H7 (cell line): ENCODE measurements at places on chromosomes 16 and 17.

DNA sequence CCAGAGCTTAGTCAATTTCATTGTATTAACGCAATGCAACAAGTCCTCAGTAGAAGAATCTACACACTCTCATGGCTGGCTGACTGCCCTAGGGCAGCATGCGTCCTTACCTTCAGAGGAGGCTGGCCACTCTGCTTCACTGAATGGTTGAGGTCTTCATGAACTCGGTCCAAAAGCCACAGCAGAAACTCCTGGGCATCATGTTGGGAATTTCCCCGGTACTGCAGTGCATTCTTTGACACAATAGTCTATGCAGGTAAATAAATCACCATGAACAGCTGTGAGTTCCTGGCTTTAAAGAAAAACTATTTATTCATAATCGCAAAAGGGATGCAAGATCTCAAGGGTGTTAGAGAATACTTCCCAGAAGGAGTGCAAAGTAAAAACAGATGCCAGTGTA is 41.3 kb downstream of the USP31 start:
- no peak for DNase-seq

DNA sequence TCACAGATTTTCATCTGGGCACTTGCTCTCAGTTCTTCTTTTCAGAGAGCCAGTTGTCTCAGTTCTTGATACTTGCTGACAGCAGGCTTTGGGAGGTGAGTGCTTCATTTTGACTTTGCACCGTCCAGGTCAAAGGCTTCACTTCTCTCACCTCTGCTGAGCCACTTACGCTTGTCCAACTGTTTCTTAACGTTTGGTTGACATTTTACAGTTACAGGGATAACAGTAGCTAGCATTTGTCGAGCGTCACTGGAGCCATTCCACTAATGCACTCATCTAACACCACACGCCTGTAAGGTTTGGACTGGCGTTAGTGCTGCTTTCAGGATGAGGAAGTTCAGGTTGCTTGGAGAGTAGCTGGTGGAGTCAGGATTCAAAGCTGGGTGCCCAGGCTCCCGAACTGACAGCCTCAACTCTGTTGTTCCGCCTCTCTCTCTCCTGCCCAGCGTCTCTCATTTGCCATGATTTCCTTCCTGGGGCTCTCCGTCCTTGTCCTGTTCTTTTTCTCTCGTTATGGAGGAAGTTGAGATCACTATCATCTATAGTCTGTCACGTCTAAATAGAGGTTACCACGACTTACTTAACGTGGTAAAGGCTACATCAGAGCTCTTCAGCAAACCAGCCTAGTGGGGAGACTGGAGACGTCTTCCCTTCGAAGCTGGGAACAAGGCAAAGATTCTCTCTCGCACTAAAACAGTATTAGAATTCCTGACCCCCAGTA is 220.8 kb downstream of the RPTOR start:
- no peak for DNase-seq

- DNase-seq, result peak; percentile 74
Measured at GRCh38 chr17:42459256-42459800, 650 bp downstream of the ATP6V0A1 start.

DNA sequence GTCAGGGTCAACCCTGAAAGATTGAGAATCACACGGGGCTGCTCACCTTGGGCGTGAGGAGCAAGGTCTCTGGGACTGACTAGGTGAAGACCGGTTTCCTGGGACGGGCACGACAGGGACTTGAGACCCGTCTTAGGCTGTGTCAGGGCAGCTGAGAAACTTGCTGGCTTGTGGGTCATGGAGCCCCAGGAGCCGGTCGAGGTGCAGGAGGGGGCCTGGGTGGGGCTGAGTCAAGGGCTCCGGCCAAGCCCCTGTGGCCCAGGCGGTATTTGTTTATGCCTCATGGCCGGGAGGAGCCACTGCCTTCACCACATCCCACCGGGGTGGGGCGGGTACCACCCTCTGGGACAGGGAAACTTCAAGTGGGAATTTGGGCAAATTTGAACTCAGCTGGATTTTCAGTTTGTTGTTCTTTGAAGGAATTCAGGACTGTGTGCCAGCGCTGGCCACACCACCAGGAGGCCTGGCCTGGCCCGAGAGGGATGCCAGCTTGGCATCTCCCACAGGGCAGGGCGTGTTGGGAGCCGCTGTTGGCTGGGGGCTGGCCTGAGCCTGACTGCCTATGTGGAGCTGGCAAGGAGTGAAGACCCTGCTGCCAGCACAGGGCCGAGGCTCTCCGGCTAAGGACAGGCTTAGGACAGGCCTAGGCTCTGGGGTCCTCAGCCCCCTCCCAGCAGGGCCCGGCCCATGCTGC is 116.1 kb downstream of the METRNL start:
- no peak for DNase-seq

- no peak for DNase-seq
Measured at GRCh38 chr17:43412166-43412565, 13.4 kb downstream of the ARL4D start.

DNA sequence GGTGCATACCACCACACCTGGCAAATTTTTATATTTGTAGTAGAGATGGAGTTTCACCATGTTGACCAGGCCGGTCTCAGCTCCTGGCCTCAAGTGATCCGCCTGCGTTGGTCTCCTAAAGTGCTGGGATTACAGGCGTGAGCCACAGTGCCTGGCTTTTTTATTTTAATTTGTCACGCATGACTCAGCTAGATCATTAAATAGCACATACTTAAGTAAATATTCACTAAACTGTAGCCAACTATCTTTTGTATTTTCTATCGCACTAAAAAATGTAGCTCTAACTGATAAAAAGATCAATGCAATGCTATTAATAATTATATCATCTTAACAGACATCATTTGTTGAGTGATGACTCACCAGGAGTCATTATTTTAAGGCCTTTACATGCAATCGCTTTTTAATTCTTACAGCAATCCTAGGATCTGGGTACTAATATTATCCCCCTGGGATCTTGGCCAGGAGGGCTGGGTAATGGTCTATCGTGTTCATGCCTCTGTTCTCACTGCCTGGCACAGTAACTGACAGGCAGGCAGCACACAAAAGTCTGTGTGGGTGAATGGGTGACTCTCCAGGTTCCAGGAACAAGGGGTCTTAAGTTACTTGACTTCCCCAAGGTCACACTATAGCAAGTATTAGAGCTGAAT is 693.5 kb upstream of the EEF2KMT start:
- DNase-seq, result no peak

DNA sequence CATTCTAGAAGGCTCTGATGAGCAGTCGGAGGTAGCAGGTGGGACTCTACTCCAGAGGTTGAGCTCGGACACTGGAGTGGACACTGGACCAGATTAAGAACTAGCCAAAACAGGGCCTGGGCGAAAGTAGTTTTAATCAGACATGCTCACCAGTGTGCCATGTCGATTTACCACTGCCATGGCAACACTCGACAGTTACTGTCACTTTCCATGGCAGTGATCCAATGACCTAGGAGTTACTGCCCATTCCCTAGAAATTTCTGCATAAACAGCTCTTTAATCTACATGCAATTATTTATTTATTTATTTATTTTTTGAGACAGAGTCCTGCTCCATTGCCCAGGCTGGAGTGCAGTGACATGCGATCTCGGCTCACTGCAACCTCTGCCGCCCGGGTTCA is 7.2 kb upstream of the METTL9 start:
- DNase-seq, result no peak

DNA sequence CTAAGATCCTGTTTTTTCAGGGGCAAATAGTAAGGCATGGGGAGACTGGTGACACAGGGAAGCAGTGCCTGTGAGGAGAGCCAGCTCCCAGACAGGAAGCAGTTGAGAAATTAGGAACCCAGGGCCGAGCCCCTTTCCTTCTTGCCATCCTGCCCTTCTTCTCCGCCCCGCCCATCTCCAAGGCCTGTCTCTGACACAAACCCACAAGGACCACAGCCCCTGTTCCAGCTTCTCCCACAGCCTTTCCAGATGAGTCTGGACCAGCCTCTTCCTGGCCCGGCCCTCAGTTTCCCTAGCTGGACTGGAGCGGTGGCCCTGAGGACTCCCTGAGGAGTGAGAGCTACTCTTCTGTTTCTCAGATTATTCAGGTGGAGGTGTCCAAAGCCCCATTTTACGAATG is 9.9 kb downstream of the CCDC102A start:
- peak; percentile 25 for DNase-seq

DNA sequence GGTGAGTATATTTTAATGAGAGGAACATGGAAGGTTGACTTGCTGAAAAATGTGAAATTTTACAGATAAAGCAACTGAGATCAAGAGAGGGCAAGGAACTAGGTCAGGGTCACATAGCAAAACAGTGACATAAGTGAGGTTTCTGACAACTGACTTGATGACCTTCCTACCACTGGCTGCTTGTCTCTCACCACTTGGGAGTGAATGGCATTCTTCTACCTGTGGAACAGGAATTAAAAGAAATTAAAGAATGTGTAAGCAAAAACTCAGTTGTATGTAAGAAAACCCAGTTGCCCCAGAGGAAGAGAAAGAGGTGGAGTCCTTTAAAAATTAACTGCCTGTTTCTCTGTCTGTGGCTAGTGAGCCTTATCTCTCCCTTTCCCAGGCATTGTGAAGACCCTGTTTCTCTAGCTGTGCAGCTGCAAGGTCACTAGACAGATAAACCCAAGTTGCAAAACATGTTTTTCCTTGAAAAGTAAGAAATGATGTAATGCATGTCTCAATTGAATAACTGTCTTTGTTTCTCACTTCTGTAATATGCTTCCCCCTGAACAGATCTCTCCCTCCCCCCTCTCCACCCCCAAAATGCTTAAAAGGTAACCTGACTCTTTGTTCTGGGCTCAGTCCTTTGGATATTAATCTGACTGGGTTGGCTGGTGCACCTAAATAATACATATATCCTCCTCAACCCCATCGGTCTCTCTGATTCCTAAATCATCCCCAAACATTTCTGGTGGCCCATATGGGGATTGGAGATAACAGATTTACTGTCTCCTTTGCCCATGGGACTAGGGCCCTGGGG is 23.4 kb downstream of the ACSM1 start:
- DNase-seq, result no peak

DNA sequence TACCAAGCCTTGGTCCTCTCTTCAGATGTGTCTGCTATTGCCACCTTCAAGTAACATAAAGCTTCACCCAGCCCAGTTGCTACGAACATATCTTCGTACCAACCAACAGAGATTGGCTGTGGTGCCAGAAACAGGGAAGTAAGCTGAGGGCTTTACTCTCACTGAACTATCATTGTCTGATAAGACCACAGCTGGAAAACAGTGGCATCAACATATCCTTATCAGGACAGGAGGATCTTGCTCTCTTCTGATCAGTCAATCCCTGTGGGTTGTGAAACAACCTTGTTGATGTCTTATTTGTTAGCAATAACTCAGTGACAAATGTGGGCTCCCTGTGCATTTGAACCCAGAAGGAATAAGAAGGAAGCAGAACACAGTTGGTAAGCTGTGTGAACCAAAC is 446.3 kb upstream of the MAF start:
- DNase-seq, result no peak

GRCh38 chr16:13898233-13898632 is 21.7 kb upstream of the ERCC4 start:
- DNase-seq, result no peak

- peak; percentile 37 for DNase-seq
Measured at GRCh38 chr16:87552772-87553573, 49.3 kb upstream of the JPH3 start.

GRCh38 chr16:77945126-77945525 is 77.2 kb upstream of the CLEC3A start:
- DNase-seq, result no peak

GRCh38 chr17:40542558-40543411 is 22.5 kb downstream of the CCR7 start:
- DNase-seq, result peak; percentile 53

GRCh38 chr16:83975590-83976260 is 7.7 kb downstream of the NECAB2 start:
- no peak for DNase-seq

GRCh38 chr16:70750893-70751467 is 50.0 kb downstream of the VAC14 start:
- no peak for DNase-seq

- DNase-seq, result no peak
Measured at GRCh38 chr16:30023586-30023985, 588 bp downstream of the C16orf92 start.

- no peak for DNase-seq
Measured at GRCh38 chr17:7064261-7064660, 15.8 kb downstream of the CLEC10A start.

DNA sequence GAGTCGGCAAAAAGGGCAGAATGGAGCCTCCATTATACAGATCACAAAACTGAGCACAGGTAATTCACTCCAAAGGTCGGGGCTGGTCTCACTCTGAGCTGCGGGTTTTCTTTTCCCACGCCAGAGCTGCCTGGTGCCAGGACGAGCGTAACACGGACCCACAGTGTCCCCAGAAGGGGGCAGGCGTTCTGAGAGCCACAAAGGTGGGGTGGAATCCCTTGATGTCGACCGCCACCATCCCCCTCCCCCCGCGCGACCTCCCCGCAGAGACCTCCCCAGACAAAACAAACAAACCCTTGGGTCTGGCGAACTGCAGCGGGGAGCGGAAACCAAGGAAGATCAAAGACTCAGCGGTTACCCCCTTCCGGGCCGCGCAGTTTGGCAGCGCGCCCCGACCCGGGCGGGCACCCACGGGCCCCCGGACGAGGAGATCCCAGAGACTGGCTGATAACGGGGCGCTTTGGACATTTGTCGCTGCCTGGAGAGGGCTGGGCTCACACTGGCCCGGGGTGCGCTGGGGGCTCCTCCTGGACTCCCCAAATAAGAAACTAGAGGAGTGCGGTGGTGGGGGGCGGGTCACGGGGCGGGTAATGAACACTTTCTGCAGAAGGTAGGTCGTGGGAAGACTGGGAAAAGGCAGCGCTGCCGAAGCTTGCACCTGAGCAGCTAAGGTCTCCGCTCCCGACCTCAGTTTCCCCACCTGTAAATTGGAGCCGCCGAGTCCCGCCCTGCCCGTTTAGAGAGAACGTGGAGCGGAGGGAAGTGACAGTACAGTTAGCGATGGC is 664 bp upstream of the NKD1 start:
- DNase-seq, result peak; percentile 87

- DNase-seq, result no peak
Measured at GRCh38 chr17:33870936-33871335, 384.1 kb upstream of the CCL2 start.

DNA sequence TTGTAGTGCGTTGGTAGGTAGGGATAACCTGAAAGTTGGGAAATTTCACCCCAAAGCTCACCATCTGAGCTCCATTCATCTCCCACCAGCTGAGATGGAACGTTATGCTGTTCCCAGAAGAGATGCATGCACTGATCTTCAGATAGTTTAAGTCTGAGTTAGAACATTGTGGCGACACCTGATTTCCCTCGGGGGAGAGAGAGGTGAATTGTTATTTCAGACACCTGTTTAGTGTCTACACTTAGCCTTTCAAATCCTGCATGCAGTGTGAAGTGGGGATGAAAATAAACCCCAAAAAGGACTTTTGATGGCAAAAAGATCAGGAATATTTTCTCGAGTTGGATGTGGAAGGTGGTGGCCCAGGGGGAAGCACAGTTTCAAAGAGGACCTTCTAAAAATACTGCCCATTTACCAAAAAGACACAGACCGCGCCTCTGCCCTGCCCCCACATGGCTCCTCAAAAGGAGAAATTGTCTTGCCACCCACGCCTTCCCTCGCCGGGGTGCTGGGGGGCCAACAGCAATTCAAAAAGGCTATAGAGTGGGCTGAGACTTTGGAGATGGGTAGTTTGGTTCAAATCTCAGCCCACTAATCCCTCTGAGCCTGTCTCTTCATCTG is 11.4 kb downstream of the CIITA start:
- DNase-seq, result no peak
